ENCODE measurements at places on chromosomes 6 and 20. TPM values are rescaled to one million over a fixed set of nuclear protein-coding genes. Genes with fewer than 3 reads are reported as not detected.

The HLA-A gene
- total RNA-seq: 161 TPM

The ZFP57 gene
- total RNA-seq: 0.16 TPM

The LRRC73 gene
- total RNA-seq: not detected

The DOK5 gene
- total RNA-seq: 6.0 TPM

The NFATC2 gene
- 3.9 TPM for total RNA-seq

The ATAT1 gene
- total RNA-seq: 7.8 TPM

The AURKA gene
- total RNA-seq: 1.6 TPM

The ECT2L gene
- total RNA-seq: not detected

The VSX1 gene
- total RNA-seq: not detected

The PRL gene
- not detected for total RNA-seq

The KIF25 gene
- 0.16 TPM for total RNA-seq

The CRISP3 gene
- not detected for total RNA-seq

The TMEM244 gene
- not detected for total RNA-seq

The TFEB gene
- total RNA-seq: 82.8 TPM

The KIF13A gene
- total RNA-seq: 57.0 TPM

The KCNK17 gene
- not detected for total RNA-seq

The HRH3 gene
- total RNA-seq: not detected

The SLC17A4 gene
- total RNA-seq: not detected

The MEI4 gene
- total RNA-seq: not detected

The GNMT gene
- 0.42 TPM for total RNA-seq

The ACOT8 gene
- total RNA-seq: 45.0 TPM

The RGS17 gene
- 0.11 TPM for total RNA-seq

The TFAP2C gene
- total RNA-seq: not detected

The NOX3 gene
- not detected for total RNA-seq

The HLA-DQB1 gene
- total RNA-seq: 0.22 TPM

The GNL1 gene
- 14.9 TPM for total RNA-seq

The MAP1LC3A gene
- total RNA-seq: 41.5 TPM

The HEY2 gene
- 8.4 TPM for total RNA-seq

The AGPAT4 gene
- 0.60 TPM for total RNA-seq

The ACAT2 gene
- total RNA-seq: 0.61 TPM

The XKR7 gene
- total RNA-seq: not detected

The VGLL2 gene
- 9.9 TPM for total RNA-seq

The CCR6 gene
- not detected for total RNA-seq

The NINL gene
- total RNA-seq: 0.63 TPM

The ACTL10 gene
- total RNA-seq: not detected

The OARD1 gene
- total RNA-seq: 14.5 TPM

The SSTR4 gene
- total RNA-seq: not detected

The MTFR2 gene
- not detected for total RNA-seq

The CLDN20 gene
- total RNA-seq: not detected

The SLC17A3 gene
- 0.22 TPM for total RNA-seq

The PTGIS gene
- total RNA-seq: 8.7 TPM

The HSP90AB1 gene
- 919 TPM for total RNA-seq

The SRSF3 gene
- total RNA-seq: 92.9 TPM

The OPRL1 gene
- total RNA-seq: 0.10 TPM

The NMBR gene
- not detected for total RNA-seq

The OVOL2 gene
- not detected for total RNA-seq
